ENCODE measurements at places on chromosomes 12 and 14.

DNA sequence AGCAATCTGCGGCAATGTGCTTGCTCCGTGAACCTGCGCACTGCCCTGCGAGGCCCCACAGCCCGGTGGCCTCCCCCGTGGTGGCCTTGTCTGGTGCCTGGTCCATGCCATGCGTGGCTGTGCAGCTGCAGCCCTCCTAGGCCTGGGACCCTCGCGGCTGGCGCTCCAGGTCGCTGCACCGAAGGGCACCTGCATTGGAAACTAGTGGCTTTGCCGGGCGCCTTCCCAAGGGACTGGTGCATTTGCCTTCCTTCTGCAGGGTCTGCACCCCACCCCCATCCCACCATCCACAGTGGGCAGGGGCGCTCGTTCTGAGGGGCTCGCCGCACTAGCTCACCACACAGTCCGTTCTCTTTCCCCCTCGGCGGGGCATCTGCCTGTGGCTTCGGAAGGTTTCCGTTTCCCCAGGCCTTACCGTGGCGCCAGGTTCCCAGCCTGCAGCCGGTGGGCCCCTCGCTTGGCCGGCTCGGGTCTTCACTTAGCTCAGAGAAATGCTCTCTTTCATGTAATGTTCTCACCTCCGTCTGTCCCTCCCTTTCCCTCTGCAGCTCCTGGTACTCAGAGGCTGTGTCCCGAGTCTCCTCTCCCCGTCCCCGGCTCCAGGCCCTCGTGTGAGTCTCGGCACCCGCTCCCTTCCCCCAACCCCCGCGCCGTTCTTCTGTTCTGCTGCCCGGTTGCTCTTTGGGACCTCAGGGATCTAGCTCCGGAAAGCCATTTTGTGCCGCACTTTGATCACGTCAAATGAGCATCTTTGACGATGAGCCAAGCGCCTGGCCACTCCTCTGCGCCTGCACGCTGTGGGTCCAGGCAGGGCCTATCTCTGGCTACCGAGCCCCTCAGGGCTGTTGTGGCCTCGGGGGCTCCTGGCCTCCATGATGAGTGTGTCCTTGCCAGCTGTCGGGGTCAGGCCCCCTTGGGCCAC, 31.9 kb downstream of the JAG2 start:
- no peak for DNase-seq

- DNase-seq = peak; percentile 58
Observed at GRCh38 chr12:56104815-56105608, 653 bp downstream of the PA2G4 start.

- no peak for DNase-seq
Observed at GRCh38 chr12:3253682-3254275, 176.6 kb downstream of the TSPAN9 start.

DNA sequence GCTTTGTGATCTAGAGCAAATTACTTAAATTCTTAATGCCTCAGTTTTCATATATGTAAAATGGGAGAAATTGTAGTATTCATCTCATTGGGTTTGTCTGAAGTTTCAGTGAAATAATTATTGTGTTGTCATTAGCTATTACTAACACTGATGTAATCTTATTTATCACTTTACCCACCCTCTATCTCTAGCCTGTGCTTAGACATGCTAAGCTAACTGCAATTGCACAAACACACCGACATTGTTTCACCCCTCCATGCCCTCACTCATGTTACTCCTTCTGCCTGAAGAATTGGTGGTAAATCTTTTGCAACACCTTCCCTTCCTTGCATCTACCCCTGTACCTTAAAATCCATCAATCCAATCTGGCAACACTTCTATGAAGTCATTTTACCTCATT, 241.6 kb downstream of the BCAT1 start:
- DNase-seq = no peak

DNA sequence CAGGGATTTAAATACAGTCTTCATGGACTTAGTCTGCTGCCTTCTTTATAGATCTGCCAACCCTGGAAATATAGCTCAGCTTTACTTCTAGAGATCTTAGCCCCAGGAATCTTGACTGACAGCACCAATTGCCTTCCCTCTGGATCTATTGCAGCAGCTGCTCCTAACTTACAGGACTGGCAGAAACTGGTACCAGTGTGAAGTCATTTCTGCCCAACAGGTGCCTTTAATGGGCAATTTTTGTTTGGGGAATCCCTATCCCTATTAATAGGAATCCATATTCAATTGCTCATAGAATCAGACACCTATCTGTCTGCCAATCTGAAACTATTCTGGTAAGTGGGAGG, 27.2 kb downstream of the SPX start:
- no peak for DNase-seq

GRCh38 chr14:102878174-102878969, 44.1 kb upstream of the AMN start:
- DNase-seq = no peak

DNA sequence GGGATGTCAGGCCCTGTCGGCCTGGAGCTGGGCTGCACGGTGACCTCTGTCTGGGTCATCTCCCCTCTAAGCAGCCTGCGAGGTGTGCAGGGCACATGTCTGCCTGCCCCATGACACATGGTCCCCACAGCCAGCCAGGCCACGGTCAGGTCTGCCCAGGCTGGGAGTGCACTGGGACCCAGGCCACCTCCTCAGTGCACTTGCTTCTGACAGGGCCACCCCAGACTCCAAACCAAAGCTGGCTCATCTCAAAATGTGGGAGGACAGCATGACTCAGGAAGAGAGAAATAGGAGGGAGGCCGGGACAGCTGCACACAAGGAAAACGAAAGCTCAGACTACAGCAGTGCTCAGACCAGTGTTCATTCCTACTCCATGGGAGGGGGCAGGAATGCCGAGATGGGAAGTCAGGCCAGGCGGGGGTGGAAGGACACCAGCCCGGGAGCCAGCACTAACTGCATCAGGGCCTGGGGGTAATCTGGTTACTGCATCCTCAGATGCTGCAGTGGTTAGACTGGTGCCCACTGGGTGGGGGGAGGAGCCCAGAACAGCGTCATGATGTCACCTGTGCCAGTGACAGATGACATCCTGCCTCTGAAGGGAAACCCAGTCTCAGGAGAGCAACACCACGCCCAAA, 4.0 kb downstream of the P2RX2 start:
- DNase-seq = no peak

DNA sequence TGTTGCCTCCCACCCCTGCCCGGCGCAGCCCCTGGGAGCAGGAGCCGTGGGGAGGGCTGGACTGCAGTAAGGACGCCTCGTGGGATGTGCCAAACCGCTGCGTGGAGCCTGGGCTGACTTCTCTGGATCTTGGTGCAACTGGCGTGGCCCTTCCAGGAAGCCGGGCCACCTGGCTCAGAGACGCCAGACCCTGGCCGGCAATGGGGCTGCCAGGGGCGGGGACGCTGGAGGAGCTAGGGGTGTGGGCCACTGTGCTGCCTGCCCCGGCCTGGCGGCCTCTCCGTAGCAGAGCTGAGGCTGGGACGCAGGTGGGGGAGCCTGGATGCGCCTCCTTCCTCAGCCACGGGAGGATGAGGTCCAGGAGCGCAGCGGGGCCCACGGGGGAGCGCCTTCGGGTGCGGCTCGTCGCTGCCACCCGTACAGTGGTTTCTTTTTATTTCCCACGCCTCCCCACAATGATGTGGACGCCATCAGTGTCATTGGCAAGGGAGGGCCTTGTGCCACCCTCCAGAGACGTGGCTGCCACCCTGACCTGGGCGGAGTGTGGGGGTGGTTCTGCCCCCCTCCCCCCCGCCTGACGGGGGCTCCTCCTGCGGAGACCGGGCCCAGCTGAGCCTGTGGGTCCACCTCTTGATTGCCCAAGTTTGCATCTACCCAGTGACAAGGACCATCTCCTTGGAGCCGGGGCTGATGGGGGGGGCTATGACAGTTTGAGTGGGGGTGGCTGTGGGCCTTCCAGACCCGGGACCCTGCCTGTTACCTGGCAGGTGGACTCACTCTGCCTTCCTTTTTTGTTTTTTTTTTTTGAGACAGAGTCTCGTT, 11.3 kb downstream of the DDX51 start:
- no peak for DNase-seq

- DNase-seq = no peak
Observed at GRCh38 chr12:84408936-84409335, 503.7 kb downstream of the SLC6A15 start.
